ENCODE measurements at places on chromosomes 3 and 15.

DNA sequence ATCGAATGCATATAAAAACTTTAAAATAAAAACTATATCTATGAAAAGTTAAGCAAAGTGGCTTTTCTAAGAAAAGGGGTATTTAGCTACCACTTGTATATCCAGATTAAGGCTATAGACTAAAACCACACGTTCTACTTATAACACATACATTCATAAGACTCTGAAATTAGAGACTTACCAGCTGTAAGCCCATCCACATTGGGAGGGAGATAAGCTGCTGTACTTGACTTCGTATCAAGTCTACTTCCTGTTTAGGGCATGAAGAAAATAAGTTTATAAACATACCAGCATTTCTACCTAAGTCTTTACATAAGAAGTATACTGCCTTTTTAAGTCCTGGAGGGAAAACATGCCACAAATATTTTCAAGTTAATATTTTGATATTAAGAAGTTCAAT is 27.7 kb downstream of the AQR start:
- no peak for DNase-seq

DNA sequence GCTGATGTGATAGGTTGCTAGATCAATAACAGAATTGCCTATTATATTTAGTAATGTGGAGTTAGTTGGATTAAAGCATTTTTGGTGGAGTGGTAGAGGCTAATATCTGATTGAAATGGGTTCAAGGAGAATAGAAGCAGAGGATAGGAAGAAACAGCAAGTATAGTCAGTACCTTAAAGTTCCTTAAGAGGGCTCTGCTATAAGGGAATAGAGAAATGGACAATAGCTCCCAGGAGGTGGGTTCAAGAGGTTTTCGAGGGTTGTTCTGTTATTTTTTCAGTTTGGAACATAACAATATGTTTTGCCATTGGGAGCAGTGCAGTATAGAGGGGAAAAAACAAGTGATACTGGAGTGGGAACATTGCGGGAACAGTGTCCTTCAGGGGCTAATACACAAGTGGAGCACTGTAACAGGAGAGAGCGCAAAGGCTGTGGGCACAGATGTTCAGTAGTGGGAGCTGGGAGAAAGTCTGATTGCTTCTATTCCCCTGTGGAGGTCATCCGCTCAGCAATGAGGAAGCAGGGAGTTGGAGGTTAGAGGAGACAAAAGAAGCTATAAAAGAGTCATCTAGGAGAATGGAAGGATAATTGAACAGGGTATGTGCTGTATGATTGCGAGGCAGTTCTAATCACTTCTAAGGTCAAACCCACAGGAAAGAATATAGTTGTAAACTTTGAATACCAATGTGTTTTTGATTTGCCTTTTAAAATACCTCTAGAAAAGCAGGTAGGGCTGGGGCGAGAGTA is 3.3 kb downstream of the MRPS11 start:
- DNase-seq, result no peak

GRCh38 chr15:47756872-47757271 is 39.6 kb downstream of the SEMA6D start:
- peak; percentile 95 for DNase-seq

GRCh38 chr3:182682263-182683241 is 110.8 kb upstream of the ATP11B start:
- DNase-seq, result peak; percentile 13

- DNase-seq, result peak; percentile 93
Measured at GRCh38 chr15:63013052-63013808, 29.3 kb upstream of the TPM1 start.

GRCh38 chr3:175342196-175342595 is 483.1 kb downstream of the NAALADL2 start:
- DNase-seq, result peak; percentile 3

DNA sequence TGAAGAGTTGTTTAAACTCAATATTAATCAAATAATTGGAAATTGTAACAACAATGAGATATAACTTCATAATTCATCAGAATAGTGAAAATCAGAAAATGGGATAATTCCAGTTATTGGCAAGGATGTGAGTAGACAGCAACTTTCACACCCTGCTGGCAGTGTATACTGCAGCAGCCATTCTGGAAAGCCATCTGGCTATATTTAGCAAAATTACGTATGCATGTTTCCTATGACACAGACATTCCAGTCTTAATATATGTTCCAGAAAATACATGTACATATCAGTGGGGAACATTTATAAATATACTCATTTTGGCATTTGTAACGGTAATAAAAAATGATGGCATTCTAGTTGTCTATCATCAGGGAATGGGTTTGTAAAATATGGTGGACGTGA is 564.1 kb downstream of the GBE1 start:
- peak; percentile 66 for DNase-seq

DNA sequence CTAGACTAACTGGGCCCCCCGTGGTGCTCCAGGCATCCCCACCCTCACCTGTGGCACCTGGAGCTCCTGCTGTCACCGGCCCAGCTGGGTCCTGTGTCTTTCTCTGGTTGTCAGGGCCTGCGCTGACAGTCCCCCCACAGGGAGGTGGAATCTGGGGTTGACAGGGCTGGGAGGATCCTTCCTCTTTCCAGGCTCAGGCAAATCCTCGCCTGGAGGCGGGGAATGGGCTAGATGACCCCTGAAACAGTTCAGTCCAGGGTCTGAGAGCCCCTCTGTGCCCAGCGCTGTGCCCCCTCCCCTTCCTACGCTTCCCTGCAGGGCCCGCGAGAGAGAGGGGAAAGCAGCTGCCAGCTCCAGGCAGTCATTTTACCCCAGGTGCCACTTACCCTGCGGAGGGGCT is 50.1 kb upstream of the MCF2L2 start:
- DNase-seq, result no peak

- no peak for DNase-seq
Measured at GRCh38 chr3:55532806-55533205, 45.7 kb upstream of the WNT5A start.

DNA sequence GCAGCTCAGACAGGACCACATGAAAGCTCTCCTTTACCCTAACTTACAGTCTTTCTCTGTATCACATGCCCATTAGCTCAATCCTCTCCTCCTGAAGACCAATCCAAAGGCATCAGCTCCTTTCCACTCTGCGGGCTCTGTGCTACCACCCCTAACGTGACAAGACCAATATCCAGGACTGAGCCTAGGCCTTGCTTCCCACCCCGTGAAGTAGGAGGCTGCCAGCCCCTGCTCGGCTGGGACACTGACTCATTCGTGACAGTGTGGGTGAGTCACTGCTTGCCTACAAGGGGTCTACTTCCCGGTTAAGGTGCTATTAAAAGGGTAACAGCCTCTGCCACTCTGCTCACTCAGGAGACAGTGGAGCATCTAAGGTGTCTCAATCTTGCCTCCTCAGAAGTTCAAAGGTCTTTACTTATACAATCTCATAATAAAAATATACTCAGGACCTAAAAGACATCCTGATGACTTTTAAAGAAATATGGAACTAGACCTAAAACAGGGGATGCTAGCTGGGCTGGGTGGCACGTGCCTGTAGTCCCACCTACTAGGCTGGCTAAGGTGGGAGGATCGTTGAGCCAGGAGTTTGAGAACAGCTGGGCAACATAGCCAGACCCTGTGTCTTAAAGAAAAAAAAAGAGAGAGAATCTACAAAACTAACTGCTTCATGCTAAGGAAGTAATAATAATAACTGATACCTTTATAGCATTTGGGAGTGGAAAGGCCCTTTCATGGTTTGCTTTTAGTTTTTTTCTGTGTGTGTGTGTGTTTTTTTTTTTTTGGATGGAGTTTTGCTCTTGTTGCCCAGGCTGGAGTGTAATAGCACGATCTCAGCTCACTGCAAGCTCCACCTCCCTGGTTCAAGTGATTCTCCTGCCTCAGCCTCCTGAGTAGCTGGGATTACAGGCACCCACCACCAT is 55.0 kb downstream of the TMEM44 start:
- DNase-seq, result peak; percentile 89

DNA sequence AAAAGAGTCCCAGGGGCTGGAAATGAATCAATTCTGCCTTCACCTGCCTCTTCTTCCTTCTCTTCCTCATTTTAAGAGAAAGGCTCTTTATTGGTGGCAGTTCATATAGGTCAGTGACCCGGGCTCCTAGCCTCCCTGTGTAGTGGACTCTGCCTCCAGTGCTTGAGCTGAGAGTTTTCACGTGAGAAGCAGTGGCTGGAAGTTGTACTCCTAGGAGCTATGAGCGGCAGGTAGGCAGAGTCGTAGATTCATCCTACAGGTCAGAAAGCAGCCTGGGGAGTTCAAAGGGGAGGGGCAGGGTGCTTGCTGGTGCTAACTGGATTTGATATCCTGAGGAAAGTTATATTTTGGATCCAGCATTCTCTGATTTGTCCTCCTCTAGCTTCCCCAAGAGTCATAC is 101.1 kb downstream of the RPLP1 start:
- DNase-seq, result no peak

- DNase-seq, result no peak
Measured at GRCh38 chr3:48240000-48240963, 622 bp upstream of the ZNF589 start.

DNA sequence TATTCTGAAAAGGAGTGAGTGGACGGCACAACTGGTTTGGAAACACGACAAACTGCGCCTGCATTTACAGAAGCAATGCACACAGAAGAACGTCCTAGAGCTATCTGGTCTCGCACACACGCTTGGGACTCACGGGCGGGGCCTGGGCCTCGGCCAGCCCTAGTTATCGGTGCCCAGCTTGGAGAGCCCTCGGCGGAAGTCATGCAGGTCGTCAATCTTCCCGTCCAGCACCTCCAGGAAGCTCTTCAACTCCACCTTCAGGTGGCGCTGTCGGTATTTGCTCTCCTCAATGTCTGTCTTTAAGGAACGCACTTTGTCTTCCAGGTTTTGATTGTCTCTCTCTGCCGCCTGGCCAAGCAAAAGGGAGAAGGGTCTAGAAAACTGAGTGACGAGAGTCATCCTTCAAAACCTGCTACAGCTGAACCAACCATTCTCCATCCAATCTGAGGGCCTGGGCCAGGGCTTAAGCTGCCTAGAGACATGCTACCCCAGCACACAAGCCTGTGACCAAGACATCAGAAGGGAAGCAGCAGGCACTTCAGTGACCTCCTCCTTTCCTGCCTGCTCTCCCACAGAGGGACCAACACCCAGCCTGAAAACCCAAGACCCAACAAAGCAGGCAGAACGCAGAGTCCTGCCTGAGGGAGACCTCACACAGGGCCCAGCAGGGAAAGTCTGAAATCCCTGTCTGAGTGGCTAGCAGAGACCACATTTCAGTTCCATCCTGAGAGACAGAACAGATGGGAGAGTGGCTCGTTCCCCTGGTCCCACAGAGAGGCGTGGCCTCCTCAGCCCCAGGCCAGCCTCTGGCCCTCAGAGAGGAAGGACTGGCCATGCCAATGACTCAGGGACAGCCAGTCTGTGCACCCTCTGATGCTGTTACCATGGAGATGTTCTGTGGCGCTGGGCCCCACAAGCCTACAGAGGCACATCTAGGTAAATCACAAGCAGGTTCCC is 40.4 kb downstream of the WHAMM start:
- DNase-seq, result peak; percentile 77

DNA sequence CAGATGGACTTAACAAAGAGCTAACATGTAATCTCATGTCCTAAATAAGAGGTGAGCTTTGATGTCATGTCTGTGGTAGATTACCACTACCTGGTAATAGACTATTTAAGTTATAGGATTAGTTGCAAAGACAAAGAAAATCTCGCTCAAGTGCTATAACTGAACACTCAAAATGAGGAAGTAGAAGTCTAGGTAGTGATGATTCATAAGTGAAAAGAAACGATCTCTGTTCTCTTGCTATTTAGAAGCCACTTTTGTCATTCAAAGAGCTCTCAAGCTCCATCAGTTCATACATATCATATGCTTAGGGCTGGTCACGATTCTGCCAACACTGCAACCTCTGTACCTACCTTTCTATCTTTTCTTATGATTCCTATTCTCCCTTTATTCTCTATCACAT is 110.9 kb downstream of the EDEM1 start:
- no peak for DNase-seq

DNA sequence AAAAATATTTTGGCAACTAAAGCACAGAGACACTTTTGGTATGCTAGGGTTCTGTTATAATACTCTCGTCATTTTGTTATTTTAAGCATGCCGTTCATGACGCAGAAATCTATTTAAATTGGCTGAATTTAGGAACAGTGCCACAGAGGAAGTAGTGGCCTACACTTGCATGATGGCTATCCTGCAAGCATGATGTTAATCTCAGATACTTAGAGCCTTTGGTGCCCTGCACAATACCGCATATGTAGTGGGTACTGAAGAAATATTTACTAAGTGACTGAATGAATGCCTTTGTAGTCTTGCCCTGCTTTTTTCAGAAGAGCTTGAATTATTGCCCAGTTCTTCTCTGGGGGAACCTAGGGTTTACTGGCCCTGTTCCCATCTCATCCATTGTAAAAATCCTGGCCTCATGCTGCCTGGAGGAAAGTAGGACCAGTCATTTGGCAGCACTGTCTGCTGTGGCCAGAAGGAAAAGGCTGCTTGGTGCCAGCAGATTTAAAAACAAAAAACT is 79.0 kb downstream of the SERPINI1 start:
- DNase-seq, result peak; percentile 65

GRCh38 chr15:98734466-98735199 is 86.3 kb downstream of the IGF1R start:
- DNase-seq, result peak; percentile 38

GRCh38 chr3:59658274-59658673 is 608.4 kb upstream of the CFAP20DC start:
- no peak for DNase-seq

DNA sequence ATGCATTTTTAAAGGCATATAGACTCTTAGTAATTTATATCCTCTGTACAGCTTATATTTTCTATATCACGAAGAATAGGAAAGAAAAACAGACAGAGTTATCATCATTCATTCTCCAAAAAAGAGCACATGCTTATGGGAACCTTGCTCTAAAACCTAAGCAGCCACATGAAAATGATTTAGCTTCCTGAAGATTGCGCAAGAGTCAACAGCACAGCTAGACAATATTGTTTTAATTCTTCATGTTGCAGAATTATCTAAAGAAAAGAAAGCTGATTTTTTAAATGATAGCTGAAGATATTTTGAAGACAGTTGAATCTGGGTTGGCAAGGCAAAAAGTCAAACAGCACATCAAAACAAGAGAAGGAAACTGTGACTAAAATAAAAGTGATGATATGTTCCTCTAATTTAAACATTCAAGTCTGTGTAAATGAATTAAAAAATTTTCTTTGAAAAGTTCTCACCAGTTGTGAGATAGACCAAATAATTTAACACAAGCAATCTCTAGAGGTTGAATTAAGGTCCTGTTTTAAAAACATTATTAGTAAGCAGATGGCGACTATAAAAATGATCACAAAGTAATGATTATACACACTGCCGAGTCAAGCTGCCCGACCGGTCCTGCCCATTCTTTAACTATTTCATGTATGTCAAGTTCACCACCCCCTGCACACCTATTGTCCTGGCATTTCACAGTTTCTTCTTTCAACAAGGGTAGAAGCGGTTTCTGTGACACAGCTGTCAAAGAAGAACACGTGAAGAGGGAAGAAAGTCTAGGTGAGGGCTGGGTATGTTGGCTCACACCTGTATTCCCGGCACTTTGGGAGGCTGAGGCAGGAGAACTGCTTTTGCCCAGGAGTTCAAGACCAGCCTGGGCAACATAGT is 74.2 kb upstream of the BHLHE40 start:
- DNase-seq, result peak; percentile 29

DNA sequence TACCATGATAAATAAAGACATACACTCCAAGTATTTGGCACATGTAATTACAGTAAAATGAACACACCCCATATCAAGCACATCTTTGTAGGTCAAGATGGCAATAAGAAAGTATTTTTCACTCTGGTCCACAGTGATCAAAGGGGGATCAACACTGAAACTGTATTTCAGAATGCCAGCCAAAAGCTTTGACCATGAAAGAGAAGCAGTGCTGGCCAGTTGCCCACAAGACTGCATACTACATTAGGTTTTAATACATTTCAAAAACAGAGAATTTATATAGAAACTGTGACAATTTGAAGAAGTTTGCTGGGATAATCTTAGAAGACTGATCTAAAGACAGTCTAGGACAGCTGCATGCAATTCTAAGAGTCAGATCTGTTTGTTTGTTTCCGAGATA is 1035.3 kb downstream of the FHIT start:
- no peak for DNase-seq
